ENCODE measurements at places on chromosomes 12 and 14. TPM values are rescaled to one million over a fixed set of nuclear protein-coding genes. Genes with fewer than 3 reads are reported as not detected.

Gene INSM2
- not detected for polyA plus RNA-seq

DNA sequence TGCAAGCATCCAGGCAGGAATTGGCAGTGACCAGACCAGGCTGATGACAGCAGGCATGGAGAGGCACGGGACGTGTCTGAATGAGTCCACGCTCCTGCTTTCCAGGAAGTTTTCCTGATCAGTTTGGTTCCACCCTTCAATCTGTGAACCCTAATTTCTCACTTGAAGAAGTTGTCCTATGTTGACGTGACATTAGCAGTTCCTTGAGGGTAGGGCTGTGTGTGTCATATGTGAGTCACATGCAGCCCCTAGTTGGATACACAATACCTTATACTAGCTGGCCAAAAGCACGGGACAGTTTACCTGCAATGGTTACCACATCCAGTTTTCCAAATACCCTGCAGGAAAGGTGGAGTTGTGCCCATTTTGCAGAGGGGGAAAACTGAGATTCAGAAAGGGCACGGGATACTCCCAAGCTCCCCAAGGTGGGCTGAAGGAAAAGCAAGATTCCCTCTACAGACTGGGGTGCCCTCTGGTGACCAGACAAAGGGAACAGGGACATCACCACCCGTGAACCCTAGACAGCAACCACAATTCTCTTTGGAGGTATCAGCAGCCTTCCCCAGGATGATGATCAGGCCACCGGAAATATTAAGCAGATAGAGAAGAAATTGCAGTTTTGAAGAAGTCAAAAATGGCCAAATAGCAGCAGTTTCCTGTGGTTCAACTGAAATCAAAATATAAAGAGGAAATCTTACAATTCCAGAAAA, 194.5 kb downstream of the PHETA1 start:
- no peak for DNase-seq

DNA sequence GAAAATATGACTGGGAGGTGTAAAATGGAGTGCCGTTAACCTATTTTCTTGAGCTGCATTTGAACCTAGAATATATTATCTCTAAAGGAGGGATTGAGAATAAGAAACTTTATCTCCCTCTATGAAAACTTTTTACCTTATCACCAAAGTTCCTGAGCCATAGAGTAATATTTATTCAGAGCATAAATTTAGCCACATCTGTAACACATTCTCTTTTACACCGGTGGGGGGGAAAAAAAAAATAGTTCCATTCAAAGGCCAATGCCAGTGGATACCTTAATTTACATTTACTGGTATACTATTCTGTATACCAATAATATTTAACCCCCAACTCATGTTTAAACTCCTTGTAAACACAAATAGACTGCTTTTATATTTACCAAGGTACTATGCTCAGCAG, 21.7 kb downstream of the CERS5 start:
- DNase-seq, result no peak

Gene TAS2R46
- 0.21 TPM for polyA plus RNA-seq

DNA sequence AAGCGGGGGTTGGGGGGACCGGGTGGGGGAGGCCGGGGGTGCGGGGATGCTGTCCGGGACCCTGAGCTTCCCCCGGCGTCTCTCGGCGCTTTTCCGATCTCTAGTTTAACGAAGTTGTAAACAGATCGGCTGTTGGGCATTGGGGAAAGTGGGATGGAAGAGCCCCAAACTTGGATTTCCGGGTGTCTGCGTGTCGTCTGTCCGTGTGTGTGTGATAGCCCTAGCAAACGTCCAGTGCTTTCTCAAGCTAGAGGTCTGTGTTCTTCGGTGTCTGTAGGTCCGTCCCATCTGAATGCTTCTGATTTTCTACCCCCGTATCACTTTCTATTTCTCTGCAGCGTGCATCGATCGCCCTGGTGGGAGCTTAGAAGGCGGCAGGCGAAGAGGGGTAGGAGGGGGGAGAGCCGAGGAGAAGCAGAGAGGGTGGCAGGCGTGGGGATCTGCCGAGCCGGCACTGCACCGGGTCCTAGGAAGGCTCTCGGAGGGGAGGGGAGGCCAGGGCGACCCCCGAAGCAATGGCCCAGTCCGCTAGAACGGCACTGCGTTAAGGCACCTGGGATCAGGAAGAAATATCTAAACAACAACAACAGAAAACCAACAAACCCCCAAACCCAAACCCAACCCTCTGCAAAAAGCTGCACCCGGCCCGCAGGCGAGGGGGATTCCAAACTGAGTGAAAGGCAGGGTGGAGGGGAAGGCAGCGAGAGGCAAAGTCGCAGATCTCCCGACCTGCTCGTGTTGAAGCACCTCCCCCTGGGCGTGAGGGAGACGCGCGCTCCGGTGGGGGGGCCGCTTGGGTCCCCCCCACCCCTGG, 1.0 kb downstream of the KCNA1 start:
- no peak for DNase-seq

- no peak for DNase-seq
Measured at GRCh38 chr12:102439426-102440405, 40.6 kb downstream of the IGF1 start.

GRCh38 chr14:53692885-53693284, 263.7 kb downstream of the BMP4 start:
- no peak for DNase-seq

Measured in naive thymus-derived CD4-positive, alpha-beta T cell (primary cell).